Dorsolateral prefrontal cortex (tissue), 122 donors: ENCODE measurements at places on chromosomes 1 and 21.

GRCh38 chr1:26907071-26907917 is 6.5 kb downstream of the NR0B2 start:
- no peak for DNase-seq

GRCh38 chr1:84379138-84379916 is 19.0 kb upstream of the DNASE2B start:
- DNase-seq: no peak

DNA sequence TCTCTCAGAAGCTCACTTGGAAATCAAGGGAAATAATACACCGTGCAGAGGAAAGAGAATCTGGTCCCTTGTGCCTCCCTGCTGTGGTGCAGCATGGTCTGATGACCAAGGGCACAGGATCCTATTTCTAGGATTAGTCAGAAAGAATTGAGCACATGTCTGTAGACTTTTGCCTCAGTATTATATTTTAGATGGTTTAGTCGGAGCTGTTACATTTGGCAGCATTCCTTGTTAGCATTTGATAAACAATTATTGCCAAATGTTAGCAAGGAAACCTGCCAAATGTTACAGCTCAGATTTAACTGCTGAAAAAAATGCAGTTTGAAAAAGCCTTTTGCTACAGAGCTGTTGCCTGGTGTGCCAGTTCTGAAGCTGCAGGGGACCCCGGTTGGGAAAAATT is 183.5 kb upstream of the DPYD start:
- DNase-seq: no peak

- no peak for DNase-seq
Observed at GRCh38 chr1:199691540-199691939, 336.0 kb upstream of the NR5A2 start.

DNA sequence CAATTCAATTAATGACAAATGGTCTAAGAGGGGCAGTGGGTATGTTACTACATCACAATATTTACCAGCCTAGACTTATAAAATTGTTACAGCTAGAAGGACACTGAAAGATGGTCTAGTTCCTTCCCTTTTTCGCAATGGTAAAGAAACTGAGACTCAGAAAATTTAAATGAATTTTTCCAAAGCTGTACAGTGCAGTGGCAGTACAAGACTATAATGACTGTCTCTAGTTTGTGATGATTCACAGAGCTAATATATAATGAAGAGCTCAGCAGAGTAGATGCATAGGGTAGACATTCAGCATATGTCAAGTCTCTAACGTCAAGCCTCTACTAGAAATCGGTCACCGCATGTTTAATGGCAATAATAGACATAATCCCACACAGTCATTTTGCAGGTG is 4.6 kb downstream of the PLPP3 start:
- no peak for DNase-seq

GRCh38 chr1:216422821-216423520 is at the start of gene USH2A:
USH2A (minus strand) TSS chr1:216423448; CDS start chr1:216422336, 1,112 bp downstream.
- DNase-seq: no peak

DNA sequence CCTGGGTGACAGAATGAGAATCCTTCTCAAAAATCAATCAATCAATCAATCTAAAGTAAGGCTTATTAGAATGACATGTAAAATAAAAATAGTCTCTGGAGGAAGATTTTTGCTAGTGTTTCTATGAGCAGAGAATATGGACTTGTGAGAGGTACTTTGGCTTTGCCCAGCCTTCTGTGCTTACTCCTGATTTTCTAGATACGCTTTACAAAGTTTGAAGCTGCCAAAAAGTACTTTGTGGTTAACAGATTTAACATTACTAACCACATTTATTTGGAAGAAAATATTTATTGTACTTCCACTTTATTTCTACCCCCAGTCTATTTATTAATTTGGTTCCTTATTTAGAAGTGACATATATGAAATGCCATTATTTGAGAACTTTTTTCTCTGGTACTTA is 41.0 kb downstream of the CEP350 start:
- DNase-seq: no peak

GRCh38 chr1:52662645-52663313 is 29.8 kb downstream of the SHISAL2A start:
- DNase-seq: no peak

DNA sequence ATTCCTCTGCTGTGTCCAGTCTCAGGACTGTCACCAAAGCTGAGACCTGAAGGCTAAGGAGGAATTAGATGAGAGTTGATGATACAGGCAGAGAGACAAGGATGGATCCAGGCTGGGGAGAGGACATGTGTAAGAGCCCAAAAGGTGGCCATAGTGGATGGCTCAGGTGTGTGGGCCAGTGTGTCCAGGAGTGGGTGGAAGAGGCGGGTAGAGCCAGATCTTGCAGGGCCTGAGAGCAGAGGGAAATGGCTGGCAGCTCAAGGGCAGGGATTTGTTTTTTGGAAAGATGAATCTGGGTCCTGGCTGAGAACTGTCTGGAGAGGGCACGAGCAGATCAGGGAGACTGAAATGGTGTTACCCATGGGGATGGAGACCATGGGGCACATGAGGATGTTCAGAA is 38.1 kb downstream of the AZIN2 start:
- no peak for DNase-seq

DNA sequence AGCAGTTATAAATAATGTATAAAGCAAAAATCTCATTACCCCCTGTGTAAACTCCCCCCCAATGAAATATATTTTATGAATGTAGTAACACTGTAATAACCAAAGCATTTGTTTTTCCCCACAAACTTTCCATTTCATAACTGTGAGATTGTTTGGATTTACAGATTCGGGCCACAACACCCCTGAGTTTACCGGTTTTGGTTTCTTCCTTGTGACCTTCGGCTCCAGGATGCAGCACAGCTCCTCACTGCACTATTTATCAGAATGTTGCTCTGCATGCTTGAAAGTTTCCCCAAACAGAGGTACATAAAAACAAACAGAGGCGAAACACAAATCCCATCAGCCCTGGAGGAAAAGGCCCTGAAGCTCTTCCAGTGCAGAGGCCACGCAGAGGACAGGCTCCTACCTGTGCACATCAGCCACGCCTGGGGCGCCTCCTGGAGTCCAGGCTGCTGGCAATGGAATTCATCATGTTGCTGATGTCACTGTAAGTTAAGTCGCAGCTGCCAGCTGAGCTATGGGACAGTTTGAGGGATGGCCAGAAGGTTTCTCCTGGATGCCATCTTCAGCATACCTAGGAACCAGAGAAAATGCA is 122.0 kb downstream of the LMO4 start:
- DNase-seq: no peak

DNA sequence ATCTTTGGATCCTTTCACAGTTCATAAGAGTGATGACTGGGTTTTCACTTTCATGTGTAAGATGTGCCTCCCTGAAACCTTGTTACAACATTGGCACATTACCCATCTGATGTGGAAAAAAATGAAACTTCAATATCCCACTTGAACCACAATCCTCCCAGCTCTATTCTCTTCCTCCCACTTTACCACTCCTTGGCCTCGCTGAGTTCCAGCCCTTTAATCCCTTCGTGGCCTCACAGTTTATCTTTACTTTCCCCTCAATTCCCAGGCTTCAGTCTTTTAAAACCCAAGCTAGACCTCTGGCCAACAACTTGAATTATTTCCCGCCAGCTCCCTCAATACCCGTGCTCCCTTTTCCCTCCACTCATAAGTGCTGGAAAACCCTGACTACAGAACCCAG is 25.0 kb upstream of the CTTNBP2NL start:
- no peak for DNase-seq

DNA sequence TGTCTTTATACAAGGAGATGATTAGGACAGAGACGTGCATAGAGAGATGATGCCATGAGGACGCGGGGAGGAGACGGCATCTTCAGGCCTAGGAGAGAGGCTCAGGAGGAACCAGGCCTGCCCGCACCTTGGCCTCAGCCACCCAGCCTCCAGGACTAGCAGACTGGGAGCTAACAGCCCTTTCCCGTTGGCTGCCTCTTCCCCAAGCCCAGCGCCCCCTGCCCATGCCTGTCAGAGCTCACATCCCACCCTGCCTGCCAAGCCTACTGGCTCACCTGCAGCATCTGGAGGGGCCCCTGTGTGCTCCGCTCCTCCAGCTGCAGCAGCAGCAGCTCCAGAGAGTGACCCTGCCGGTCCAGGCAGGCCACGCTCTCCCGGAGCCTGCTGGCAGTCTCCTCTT is 4.0 kb upstream of the TRIM11 start:
- no peak for DNase-seq

DNA sequence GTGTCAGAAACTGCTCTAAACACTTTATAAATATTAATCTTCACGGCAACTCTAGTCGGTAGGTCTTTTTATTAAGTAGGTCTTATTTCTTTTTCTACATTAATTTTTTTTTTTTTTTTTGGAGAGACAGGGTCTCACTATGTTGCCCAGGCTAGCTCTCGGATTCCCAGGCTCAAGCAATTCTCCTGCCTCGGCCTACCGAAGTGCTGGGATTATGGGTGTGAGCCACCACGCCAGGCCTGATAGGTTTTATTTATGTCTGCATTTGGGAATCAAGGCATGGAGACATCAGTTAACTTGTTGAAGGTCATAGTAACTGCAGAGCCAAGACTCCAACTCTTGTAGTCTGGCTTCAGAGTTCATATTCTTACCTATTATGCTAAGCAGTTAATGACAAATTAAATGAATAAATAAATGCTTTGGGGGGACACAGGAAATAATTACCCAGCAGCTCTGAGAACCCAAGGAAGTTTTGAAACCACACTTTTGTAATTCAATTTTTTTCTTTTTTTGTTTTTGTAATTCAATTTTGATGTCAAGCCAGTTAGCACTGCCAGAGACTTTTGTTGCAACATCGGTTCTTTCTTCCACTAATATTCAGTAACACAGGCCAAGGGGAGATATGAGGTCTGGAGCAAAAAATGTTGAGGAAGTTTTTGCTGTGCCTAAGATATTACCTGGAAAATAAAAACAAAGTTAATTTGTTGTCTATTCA is 9.4 kb upstream of the UAP1 start:
- no peak for DNase-seq
